Anterior cingulate cortex (tissue), 58 donors: ENCODE measurements at places on chromosomes 13 and 19.

GRCh38 chr13:46468570-46469463 is 81.8 kb upstream of the RUBCNL start:
- DNase-seq, result no peak

DNA sequence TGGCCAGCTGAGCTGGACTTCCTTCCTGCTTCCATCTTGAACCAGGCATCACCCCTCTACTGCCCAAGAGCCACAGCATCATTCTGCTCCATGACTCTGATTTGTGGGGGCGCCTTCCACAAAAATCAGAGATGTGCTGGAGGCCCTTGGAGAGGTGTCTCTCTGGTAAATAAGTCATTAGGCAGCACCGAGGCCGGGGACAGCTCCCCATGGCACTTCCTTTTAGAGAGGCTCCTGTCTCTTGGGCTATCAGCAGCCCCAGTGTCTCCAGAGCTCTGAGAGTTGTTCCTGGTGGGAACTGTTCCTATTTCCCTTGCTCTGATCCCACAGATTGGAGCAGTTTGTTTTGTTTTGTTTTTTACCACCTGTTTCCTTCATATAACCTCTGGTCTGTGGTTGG is 19.9 kb downstream of the NWD1 start:
- no peak for DNase-seq

- DNase-seq, result peak; percentile 77
Measured at GRCh38 chr13:110714797-110715394, 1.4 kb downstream of the ING1 start.

DNA sequence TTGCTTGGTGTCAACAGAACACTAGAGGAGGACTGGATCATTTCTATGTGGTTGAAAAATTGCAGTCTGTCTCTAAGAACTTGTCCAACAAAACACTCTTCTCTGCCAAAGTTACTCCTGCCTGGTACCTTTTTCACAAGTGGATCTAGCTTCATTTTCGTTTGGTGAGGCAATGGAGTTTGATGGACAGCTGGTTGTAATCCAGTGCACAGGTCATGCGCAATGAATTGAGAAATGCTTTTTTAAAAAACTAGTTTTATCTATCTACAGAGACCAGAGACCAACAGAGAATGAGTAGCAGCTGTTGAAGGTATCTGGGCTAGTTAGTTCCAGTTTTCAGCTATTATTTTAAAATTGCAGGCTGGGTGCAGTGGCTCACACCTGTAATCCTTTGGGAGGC is 12.0 kb upstream of the KBTBD6 start:
- no peak for DNase-seq

DNA sequence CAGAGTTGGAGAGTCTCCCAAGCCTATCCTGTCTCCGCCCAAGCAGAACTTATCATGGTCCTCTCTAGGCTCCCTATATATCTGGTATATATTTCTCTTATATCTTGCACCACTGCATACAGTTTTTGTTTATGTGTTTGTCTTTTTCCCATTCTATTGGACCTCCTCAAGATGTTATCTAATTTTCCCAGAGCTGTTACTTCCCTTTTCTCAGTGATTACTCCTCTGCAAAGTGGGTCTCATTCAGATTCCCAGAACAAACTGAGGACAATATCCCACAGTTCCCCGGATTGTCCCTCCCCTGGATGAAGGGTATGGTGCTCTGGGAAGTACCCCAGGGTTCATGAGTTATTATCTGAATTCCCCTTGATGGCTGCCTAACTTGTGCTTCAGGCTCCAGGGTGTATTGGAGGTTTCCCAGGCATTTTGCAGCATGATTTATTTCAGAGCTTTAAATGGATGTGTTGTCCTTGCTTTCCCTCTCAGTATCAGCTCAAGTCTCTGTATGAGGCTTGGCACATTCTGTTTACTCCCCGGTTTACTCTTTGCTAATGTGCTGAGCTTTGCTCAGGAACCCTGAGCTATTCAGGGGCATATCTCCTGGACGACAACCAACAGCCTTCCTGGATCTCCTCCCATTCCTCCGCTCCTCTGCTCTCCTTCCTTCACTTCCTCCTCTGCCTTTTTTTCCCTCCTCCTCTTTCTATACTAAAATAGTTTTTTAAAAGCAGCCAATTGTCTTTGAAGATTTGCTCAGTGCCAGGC is 329.3 kb downstream of the SPRY2 start:
- DNase-seq, result no peak

GRCh38 chr13:44437356-44438233 is 64.0 kb downstream of the SERP2 start:
- no peak for DNase-seq

DNA sequence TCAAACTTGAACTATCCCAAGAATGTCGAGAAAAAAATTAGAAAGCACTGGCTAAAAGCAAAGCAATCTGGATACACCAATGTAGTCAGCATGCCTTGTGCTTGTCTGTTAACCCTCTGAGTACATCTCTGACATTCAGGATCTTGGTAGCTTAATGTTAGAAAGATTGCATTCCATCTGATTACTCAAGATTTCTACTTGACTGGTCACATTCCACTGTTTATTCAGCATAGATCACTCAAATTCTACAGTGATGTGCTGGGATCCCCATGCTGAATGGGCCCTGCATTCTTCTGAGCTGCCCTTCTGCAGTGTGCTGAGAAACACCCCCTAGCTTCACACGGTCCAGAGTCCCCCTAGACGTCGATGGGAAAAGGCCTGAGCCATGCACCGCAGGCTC is 295.4 kb upstream of the MAB21L1 start:
- no peak for DNase-seq

- no peak for DNase-seq
Measured at GRCh38 chr13:32897296-32897695, 118.9 kb upstream of the KL start.
